ENCODE measurements at places on chromosomes 1 and 21. TPM values are rescaled to one million over a fixed set of nuclear protein-coding genes. Genes with fewer than 3 reads are reported as not detected.

- DNase-seq = no peak
These were observed 20.5 kb upstream of the TMEM200B start for GRCh38 chr1:29144178-29144577.

- no peak for DNase-seq
These were observed 71.1 kb upstream of the AKT3 start for GRCh38 chr1:243921111-243921510.

GRCh38 chr1:59078070-59078800 lies 218.7 kb upstream of the FGGY start:
- no peak for DNase-seq

The CA6 gene
- not detected for total RNA-seq

DNA sequence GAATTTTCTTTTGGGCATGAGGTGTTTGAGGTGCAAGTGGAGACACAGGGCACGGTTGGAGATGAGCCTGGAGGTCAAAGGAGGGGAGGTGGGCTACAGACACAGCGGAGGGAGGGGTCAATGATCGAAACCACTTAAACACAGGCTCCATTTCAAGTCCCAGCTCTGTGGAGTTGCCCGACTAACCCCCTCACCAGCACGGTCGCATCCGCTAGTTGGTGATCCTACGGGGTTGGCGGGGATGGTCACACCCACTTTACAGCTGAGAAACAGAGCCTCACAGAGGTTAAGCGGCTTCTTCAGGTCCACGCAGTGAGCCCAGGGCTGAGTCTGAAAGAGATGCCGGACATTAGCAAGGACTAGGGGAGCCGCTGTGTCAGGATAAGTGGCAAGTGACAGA lies 60.1 kb upstream of the RUNX3 start:
- no peak for DNase-seq

The RPS8 gene
- total RNA-seq = 1,739 TPM

DNA sequence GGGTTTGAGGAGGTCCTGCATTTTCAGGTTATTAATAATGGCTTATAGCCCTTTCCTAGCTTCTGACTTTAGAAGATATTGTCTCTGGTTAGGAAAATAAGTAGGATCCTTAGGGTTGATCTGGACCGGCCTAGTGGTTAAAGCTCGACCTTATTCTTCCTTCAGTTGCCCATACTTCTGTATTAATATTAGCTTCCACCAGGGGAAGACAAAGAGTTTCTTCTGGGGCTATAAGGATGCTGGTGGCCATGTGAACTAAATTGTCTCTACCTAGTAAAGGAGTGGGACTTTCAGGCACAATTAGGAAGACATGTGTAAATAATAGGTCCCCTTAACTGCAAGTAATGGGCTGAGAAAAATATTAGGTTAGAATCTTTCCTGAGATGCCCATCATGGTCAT lies 20.6 kb upstream of the FCGR2A start:
- DNase-seq = no peak
